Hindlimb muscle (tissue), 1 donor: ENCODE measurements at places on chromosomes 3 and 15. TPM values are rescaled to one million over a fixed set of nuclear protein-coding genes. Genes with fewer than 3 reads are reported as not detected.

DNA sequence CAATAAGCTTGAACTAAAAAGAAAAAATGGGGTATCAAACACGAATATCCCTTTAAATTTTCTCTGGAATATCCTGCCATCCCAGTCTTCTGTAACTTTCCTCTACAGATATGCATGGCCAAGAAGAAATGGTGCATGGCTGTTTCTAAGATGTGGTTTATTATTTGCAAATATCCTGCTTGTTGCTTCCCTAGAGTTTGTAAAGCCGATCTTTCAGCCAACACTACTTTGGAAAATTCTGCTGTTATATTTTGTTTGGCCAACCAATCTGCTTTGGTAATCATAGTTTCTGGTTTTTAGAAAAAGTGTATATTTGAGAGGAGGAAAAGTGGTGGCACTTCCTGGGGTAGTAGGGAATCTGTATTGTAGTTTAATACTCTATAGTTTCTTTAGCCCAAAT lies 13.9 kb downstream of the PHLDB2 start:
- DNase-seq, result peak; percentile 39

Gene ACAN
- polyA plus RNA-seq, result 4.5 TPM

Gene FGD5
- polyA plus RNA-seq, result 20.1 TPM

Gene ALDH1L1
- polyA plus RNA-seq, result 0.70 TPM

DNA sequence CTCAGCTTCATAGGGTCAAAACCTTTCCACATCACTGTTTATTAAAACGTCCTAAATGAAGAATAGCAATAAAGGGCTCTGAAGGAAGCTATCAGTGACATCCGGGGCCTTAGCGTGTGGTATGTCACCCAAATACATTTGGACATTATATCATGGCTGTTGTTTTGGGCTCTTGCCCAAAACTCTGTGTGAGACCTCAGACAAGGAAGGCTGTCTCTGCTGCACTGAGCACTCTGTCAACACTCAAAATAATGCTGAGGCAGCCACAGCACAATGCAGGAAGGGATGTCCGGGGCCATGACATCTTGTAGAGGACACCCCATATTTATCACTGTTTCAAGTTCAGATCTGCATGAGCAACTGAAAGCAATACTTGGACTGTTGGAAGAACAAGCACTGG lies 293.8 kb upstream of the WNT5A start:
- DNase-seq, result no peak

GRCh38 chr3:197881970-197882338 lies 68.0 kb upstream of the RPL35A start:
- no peak for DNase-seq

DNA sequence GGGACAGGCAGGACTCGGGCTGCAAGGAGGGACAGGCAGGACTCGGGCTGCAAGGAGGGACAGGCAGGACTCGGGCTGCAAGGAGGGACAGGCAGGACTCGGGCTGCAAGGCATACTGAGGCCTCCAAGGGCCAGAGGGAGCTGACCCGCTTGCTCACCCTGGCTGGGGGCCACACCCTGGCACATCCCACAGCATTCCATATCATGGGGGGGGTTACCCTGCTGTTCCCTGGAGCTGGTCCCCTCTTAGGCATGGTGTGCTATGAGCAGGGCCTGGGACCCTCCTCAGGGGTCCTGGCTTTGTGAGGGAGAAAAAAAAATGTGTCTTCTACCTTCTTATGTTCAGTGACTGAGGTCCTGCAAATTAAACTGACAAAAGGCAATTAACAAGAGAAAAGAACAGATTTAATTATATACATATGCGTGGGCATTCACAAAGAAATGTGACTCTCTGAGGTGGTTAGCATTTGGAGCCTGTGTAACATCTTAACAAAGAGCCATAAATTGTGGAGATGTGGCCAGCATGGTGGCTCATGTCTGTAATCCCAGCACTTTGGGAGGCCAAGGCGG lies 97.6 kb upstream of the ALDH1A3 start:
- no peak for DNase-seq

Gene FETUB
- polyA plus RNA-seq, result not detected

GRCh38 chr3:13547591-13548371 lies 1.1 kb upstream of the FBLN2 start:
- no peak for DNase-seq

DNA sequence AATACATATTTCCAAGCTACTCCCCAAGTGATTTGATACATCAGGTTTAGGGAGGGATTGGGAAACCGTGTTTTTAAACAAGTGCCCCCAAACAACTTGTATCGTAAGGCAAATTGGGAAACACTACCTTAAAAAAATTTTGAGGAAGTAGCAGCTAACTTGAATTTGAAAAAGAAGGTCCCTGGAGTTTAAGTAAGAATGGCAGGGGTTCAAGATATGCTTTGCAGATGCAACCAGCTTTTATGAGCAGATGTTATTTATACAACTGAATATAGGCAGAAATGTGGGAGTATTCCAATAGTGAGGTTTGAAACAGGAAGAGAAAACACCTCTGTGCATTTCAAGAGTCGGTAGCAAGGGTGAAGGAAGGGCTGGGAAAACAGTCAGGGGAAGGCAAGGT lies 139.6 kb downstream of the IL20RB start:
- no peak for DNase-seq

- no peak for DNase-seq
Observed at GRCh38 chr3:52231502-52232278, 6.2 kb upstream of the TLR9 start.

Gene PAQR5
- polyA plus RNA-seq, result 0.72 TPM

GRCh38 chr3:131960324-131960723 lies 74.5 kb downstream of the CPNE4 start:
- DNase-seq, result no peak
